ENCODE measurements at places on chromosomes 4 and X.

GRCh38 chr4:145098675-145099037, 545 bp downstream of the ABCE1 start:
- DNase-seq: peak; percentile 31

DNA sequence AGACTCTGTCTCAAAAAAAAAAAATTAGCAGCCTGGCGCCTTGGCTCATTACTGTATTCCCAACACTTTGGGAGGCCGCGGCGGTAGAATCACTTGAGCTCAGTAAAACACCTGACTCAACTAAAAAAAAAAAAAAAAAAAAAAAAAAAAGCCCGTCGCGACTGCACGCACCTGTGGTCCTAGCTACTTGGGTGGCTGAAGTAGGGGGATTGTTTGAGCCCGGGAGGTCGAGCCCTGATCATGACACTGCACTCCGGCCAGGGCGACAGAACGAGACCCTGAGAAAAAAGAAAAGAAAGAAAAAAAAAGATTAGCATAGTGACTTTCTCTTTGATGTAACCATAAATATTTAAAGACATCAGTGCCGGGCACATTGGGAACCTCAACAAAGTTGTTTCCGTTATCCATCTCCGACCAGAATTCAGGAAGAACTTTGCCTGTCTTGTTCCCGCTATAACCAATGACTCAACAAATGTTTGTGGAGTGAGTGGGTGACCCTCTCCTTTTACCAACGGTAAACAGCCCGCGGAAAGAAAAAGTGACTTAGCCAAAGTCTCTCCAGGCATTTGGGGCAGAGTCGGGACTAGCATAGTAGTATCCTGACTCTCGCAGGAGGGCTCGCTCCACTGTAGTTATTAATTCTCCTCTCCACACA, 553 bp upstream of the MED28 start:
- peak; percentile 4 for DNase-seq

GRCh38 chrX:131633285-131633917, 89.5 kb downstream of the OR13H1 start:
- peak; percentile 39 for DNase-seq

- no peak for DNase-seq
These were observed 11.6 kb downstream of the TKTL1 start for GRCh38 chrX:154307202-154307601.

GRCh38 chr4:140769209-140769608, 13.0 kb upstream of the TBC1D9 start:
- DNase-seq: no peak

GRCh38 chr4:47968847-47969246, 47.6 kb downstream of the CNGA1 start:
- DNase-seq: no peak

DNA sequence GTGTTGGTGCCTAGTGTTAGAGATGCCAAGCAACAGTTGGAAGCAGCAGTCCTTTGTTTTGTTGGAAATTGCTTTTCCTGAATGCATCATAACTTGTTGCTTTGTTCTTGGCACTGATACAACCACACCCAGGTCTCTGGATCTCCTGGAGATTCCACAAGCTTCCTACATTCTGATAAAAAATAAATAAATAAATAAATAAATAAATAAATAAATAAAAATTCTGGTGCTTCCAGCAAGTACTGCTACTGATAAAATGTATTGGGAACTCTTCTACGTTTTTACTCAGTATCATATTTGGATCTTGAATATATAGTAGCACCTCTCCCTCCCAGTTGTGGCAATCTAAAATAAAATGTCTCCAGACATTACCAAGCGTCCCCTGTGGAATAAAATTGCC, 62.7 kb upstream of the GRID2 start:
- no peak for DNase-seq

- peak; percentile 37 for DNase-seq
These were observed 4.0 kb downstream of the NUDT10 start for GRCh38 chrX:51336584-51336983.

DNA sequence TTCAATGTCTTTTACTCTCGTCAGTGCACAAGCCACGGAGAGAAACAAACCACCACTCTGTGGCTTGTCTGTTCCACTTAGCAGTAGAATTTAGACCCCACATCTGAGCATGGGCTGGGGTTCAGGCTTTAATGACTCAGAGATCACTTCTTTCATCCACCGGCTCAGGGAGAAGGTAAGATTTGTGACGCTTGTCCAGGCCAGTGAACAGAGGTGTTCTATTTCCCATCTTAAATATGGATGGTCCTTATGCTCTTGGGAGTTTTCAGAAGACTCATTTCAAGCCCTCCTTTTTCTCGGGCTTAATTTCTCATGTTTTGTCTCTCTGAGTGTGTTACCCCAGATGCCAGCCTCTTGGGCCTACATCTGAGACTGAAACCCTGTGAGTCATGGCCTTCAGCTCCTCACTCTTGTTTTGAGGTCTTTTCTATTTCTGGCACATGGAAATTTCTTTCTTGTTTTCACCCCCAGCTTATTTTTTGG, 127.4 kb upstream of the SFRP2 start:
- DNase-seq: no peak

DNA sequence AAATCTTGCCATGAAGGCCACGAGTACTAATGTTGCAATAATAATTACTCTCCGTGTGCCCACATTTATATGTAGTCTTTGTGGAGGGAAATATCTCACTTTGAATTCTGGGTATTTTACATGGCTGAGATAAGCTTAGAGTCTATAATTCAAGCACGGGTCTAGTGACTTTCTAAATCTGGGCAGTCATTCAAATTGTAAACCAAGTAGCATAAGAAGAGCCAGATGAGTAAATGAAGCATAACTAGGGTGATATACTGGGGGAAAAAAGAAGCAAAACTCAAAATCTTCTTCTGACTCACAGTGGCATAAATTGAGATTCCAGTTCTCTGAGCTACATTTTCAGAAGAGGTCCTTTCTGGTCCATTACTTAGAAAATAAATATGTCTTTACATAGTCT, 53.0 kb downstream of the MAPK10 start:
- DNase-seq: no peak

DNA sequence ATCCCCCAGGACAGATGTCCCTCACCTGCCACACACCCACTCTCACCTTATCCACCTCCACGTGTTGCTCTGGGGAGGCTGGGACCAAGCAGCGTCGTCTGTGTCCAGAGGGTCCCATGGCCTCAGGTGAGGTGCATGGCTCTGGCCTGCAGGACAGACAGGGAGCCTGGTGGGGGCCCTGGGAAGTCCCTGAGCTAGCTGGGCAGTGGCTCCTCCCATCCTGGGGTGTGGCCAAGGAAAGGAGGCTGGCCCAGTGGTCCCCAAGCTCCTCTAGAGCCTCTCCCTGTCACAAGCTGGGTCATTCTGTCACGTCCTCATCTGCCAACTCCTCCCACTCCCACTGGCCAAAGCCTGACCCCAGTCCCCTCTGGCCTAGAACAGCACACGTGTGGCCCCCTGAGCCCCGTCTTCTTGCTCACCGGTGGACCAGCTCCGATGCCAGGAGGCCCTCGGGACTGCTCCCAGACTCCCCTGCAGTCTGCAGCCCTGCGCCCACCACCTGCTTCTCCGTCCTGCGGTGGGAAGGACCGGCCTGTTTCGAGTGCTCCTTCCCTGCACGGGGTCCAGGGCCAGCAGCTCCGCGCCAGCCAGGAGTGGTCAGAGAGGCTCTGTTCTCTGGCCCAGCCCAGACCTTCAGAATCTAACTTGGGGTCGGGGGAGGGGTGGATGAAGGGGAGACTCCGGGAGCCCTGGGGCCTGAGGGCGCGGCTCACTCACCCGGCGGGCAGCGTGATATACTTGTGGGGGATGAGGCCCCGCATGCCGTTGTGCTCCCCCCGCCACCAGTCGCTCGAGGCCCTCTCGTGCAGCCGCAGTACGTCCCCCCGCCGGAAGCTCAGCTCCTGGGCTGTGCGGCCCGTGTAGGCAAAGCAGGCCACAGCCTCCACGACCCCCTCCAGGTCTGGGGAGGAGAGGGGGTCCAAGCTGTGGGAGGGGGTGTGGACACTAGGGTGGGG, 4.8 kb downstream of the AVPR2 start:
- DNase-seq: no peak

GRCh38 chrX:109934935-109935334, 68.0 kb upstream of the TMEM164 start:
- no peak for DNase-seq

DNA sequence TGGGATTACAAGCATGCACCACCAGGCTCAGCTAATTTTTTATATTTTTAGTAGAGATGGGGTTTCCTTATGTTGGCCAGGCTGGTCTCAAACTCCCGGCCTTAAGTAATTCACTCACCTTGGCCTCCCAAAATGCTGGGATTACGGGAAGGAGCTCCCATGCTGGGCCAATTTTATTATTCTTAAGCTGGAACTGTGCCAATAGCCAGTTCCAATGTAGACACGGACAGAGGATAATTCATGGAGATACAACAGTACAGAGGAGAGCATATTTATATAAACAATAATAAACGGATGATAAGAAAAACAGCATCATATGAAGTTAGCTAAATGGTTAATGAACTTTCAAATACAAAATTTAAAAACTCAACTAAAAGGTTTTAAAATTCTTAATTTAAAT, 87.8 kb downstream of the PPA2 start:
- DNase-seq: no peak

GRCh38 chr4:147533331-147533730, 52.4 kb downstream of the EDNRA start:
- DNase-seq: no peak

DNA sequence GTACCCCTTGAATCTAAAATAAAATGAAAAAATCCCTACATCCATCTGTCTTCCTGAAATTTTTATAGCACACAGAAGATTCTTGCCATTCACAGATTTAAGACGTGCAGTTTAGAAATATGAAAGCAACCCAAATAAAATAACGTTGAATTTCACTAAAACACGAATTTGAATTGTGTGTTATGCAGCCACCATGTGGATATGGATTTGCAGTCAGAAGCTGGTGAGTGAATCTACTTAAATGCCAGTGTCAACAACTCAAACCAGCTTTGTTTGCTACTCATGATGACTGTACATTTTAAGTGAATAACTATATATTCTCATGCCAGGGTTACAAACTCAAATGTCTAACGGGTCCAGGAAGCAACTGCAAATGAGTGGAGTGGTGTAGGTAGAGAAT, 173.0 kb upstream of the HAND2 start:
- DNase-seq: no peak

DNA sequence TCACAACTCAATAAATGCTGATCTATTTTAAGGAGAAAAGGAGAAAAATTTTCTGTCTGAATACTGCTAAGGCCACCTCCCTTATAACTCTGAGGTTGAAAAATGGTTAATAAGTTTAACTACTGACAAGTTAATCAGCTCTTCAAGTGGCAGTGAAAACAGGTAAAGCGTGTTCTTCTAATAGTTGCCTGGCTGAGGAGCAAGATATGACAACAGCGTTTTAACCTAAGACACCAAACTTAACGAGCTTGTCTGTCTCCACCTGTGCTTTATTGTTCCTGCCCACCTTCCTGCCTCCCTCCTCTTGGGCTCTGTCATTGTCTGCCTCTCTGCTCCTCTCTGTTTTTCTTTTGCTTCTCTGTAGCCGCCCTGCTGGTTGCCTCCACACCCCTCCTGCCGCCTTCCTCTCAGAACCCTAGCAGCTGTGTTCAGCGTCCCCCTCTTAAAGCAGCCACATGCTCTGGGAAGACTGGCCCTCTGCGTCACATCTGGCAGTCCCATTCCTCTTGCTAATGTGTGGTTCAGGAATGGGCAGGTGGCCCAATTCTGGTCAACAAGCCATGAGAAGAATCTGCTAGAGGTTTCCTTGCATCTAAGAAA, 4.3 kb upstream of the TSPAN5 start:
- DNase-seq: peak; percentile 39

DNA sequence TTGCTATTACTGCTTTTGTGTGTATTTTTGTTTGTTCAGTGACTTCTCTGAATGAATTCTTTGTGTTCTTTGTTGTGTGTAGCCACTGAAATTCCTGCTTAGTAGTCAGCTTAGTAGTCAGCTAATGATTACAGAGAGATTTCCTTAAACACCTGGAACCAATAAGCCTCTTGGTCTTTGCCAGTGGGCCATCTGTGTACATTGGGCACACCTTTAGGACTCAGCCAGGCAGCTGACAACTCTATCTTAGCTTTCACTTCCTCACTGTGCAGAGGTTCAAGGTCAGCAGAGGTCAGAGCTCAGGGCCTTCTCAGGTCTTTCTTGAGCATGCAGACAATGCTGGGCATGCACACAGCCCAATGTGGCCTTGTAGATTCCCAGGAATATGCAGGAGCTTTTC, 59.3 kb downstream of the RWDD4 start:
- DNase-seq: no peak

Measured in CD4-positive, alpha-beta T cell treated with Interleukin-6 at 100 ng/mL for 8 hours (primary cell).